ENCODE measurements at places on chromosomes 2 and 18.

GRCh38 chr2:235642446-235643098 lies 148.7 kb downstream of the AGAP1 start:
- no peak for DNase-seq

DNA sequence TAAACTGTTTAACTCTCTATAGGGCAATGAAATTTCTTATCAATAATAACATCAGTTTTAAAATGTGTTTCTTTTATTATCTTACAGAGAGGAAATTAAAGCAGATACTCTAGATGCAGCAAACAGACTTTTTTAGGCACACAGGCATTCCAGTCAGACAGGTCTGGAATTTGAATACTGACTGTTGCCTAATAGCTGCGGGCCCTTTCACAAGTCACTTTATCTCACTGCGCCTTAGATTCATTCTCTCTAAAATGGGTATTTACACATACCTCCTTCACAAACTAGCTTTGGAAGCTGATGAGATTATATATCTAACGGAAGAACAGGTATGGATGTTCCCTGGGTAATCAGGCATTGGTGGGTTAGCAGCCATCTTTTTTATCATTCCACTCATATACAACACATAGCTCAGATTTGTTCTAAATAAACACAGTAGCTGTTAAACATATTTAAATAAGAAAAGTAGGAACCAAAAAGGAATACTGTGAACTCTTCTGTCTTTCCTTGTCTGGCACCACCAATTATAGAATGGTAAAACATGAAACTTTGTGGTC lies 104.2 kb downstream of the LRP2 start:
- DNase-seq: no peak

DNA sequence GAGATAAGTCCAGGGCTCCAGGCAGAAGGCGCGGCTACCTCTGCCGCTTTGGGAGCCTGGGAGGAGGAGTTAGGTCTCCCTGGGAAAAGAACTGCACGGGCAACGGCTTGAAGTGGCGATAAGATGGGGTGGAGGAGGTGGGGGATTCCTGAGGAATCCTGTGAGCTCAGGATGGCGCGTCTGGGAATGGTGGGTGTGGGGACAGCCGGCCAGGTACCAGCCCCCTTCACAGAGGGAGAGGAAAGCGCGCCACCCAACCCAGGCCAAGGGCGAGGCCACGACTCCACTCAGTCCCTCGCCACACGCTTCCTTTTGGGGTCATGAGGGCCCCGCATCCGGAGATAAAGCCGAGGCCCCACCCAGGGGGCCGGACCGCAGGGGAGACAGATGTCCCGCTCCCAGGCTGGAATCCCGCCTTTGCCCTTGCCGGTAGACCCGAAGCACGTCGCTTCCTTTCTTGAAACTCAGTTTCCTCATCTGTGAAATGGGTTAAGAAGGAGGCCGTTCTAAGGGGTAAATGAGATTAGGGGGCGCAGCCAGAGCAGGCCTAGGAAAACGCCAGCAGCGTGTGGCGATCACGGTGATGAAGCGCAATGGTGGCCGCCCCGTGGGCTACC lies 1.7 kb upstream of the CTDSP1 start:
- no peak for DNase-seq

GRCh38 chr2:96233880-96234316 lies 25.3 kb upstream of the STARD7 start:
- no peak for DNase-seq

- DNase-seq: no peak
These were observed 256.4 kb downstream of the MEIS1 start for GRCh38 chr2:66691031-66691965.

DNA sequence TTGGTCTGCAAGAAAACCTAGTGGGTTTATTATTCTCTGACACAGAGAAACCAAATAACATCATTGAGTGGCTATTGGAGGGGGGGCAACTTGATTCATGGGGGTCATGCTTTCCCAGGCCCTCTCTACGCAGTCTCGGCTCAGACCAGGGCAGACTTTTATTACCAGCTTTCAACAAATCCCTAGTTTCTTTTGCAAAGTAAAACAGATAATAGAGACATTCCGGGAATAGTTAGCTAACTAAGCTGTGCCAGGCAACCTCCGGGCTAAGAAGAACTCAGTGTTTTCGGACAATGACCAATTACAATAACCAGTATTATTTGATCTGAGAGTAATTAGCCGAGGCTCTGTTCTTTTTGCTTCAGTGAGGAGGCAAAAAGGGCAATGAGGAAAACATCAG lies 66.3 kb downstream of the CDK15 start:
- no peak for DNase-seq

DNA sequence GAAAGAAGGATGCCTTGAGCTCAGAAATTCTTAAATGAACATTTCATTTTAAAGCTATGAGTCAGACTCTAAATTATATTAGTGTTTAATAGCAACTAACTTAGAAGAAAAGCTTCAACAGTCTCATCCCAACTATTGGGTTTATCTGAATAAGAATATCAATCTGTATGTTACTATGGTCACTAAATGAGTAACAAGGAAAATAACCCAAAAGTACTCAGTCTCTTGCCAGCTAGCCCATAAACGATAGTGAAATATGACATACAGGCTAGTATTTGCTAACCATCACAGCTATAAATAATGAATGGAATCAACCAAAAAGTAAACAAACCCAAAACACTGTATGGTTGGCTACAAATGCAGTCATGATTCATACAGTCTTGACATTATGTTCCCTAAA lies 174.9 kb downstream of the RAB3GAP1 start:
- DNase-seq: no peak

- no peak for DNase-seq
These were observed 11.9 kb downstream of the TWIST2 start for GRCh38 chr2:238859636-238860347.

DNA sequence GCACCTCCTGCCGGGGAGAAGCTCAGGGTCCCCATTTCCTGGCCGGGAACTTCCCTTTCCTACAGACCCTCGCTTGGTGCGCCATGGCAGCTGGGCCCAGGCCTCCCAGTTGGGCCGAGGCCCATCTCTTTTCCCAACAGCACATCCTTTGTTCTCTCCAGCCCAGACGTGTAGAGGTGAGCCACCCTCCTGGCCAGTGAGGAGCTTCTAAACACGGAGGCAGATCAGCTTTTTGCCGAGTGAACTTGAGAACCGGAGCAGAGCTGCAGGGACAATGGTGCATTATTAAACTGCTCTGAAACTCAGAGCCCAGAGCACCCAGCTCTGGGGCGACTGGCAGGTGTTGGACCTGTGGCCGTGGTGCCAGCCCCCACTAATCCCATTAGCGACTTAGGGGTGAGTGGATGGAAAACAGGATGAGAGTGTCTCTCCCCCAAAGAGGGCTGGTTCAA lies 25.4 kb downstream of the SH3BP4 start:
- DNase-seq: no peak

GRCh38 chr2:112259509-112260294 lies 4.9 kb upstream of the ZC3H8 start:
- DNase-seq: peak; percentile 25

DNA sequence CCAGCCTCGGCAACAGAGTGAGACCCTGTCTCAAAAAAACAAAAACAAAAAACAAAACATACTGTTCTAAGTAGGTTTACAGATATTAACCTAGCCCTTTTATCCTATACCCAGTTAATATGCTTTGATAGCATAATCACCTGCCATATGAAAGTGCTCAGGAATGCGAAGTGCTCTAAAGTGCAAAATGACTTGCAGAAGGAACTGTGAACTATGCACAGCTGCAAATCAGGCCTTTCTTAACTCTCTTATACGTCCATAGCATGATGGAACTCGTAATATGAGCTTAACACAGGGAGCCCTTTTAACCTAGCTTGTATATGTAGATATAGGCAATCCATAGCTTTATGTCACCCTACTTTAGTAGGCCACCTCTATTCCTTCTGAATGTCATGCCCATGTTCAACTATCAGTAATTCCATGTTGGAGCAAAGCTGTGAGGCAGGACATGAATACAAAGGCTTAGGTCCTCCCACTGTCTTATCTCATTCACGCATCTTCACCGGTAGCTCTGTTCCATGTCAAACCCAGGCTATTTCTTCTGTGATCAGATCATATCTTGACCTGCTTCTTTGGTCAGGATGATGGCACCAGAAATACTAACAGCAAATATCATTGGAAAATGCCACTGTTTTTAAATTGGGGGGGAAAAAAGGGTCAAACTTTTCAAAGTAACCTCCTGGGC lies 72.9 kb downstream of the PRPF40A start:
- DNase-seq: no peak

- no peak for DNase-seq
These were observed 59.1 kb upstream of the NFATC1 start for GRCh38 chr18:79336556-79337142.

- DNase-seq: no peak
These were observed 470 bp downstream of the KCNF1 start for GRCh38 chr2:10912076-10912731.

DNA sequence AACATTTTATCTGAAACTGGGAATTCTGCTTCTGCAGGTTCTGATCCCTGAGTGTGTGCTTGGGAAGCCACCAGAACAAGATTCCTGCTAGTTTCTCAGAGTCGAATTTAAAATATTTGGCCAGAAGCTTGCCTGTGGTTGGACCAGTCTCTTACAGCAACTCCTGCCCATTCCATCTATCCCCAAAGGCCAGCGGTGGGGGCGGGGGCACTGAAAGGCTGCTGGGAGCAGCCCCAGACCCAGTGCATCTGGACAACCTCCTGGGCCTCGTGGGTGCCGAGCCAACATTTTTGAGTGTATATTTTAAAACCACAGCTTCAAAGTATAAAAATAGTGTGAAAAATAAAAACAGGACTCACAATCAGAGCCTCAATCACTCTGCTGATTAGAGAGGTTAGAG lies 38.6 kb upstream of the ZFP36L2 start:
- DNase-seq: no peak

DNA sequence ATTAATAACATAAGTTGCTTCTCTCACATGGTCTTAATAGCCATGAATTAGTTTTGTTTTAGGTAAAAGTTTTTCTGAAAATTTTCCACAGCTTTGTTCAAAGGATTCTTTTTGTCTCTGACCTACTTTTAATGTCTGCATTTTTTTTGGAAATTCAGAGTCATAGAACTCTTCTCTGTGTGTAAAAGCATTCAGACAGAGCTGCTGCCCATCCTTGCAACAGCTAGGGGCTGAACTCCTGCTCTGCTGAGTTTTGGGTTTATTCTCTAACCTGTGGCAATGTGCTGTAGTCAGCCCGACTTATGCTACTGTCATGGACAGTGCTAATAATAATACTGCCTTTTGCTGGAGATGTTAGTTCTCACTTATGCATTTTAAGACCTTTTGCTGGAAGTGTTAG lies 44.1 kb downstream of the RALBP1 start:
- DNase-seq: no peak

GRCh38 chr18:14117606-14118005 lies 14.6 kb downstream of the ZNF519 start:
- DNase-seq: no peak

DNA sequence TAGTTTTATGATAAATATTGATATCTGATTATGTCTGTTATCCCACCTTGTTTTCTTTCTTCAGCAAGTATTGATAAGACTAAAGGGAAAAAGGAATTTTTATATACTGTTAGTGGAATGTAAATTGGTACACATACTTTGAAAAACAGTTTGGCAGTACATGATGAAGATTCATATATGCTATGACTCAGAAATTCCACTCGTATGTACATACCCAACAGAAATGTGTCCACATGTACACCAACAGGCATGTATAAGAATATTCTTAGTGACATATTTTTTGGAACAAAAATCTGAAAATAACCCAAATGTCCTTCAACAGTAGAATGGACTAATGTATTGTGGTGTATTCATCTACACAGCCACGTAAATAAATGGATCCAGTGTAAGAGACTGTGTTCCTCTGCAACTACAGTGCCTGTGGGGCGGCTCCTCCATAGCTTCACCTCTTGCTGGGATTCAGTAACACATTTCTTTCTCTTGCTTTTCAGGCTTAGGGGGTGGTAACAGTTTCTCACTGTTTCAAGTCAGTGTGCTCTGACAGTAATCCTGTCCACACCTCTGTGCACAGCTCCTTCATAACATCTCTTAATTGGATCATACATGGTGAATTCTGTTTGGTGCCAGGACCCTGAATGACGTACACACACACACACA lies 35.5 kb upstream of the ALMS1 start:
- no peak for DNase-seq

DNA sequence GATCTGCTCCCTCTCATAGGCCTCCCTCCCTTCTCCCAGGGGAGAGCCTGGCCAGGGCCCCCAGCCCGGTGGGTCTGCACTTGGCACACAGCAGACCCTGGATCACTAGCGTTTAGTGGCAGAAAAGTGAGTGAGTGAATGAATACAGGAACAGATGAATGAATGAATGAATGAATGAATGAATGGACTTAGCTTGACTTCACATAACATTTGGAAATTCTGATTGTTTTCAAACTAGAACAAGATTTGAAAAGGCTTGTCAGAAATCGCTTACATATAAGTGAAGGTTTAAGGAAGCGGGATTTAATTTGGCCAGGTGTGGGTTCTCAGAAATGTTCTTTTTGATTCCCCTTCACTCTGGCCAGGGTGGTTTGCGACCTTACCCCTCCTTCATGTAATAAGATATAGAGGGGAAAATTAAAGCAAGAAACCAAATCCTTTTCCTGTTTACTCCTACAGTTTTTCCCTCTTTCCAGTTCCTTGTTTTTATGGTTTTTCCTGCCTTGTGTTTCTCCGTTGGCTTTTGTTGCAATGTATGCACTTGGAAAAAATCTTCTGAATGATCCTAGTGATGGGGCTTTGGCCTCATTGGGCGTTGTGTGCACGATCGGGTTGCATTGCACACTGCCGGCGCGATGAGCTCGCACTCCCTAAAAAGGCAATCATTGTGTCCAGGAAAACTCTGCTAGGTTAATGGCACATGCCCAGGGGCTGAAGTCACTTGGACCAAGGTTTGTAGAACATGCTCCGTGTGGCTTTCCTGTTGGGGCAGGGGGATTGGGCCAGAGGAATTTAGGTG lies 16.4 kb downstream of the LRRFIP1 start:
- no peak for DNase-seq

DNA sequence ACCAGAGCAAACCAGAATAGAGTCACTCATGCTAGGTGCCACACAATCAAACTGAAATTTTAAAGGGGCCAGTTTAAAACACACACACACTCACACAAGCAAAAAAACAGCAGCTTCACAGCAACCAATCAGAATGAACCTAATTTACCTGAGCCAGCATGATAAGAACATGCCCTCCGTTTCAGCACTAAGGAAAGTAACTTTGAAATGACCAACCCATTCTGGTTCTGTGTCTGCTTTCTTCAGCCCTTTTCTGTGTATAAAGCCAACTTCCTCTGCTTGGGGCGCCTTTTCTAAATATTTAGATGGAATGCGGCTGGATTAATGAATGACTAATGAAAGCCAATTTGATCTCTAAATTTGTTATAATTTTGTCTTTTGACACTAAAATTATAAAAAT lies 629.1 kb downstream of the ZEB2 start:
- no peak for DNase-seq

Data from GM12891 (cell line).